ENCODE measurements at places on chromosomes 16 and 17.

GRCh38 chr16:67183627-67184452 lies at the start of gene MATCAP1:
Gene MATCAP1, minus strand, starts transcription at chr16:67183963. Its CDS starts 3,353 bp downstream, at chr16:67180610.
- peak; percentile 98 for DNase-seq

DNA sequence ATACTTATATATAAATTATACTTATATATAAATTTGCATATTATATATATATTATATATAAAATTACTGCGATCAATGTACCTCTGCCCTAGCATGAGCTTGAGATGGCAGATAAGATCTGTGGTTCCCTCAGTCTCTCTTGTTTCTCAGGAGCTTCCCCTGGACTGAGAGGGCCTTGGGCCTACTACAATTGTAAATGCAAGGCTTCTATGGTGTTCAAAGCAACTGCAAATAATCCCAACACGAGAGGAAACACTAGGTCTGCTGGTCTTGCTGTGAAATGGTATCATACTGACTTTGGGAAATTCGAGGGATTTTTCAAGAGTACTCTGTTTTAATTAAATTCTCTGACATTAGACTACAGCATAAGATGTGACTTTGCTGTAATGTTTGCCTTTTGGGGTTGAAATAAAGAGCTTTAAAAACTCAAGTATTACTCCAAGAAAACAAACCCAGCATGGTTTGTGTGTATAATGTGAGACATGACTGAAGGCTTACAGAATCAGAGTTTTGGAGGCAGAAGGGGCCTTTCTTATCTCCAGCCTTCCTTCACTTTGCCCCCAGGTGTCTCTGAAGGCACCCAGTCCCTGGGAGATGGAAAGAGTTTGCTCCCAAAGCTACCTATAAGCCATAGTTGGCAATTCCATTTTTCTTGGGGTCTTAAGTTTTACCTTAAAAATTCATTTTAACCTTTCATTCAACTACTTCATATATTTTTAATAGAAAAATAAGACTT lies 24.2 kb downstream of the ACSM1 start:
- DNase-seq, result no peak

- peak; percentile 13 for DNase-seq
Observed at GRCh38 chr16:68756239-68756915, 19.3 kb downstream of the CDH1 start.

DNA sequence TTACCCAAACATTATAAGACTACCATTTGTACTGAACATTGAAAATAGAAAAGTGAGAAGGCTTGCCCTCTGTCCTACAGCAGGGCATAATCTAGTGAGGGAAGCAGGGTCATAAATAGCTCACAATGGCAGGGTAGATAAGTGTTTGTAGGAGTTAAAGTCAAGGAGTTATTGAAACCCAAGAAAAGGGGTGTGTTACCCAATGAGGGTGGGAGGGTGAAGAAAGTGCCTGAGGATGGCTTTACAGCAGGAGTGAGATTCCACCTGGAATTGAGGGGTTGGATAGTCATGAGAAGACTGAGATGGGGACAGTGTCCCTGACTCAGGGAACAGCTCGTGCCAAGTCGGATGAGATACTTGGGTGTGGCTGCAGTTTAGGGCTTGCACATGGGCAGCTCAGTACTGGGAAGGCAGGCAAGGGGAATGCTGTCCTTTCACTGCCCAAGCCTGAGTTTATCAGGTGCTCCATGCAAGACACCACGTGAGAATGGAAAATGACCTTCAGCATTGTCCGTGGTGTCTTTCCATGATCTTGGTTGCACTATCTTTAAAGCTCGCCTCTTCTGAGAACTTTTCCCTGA lies 393.2 kb upstream of the MAF start:
- no peak for DNase-seq

GRCh38 chr16:88464447-88465318 lies 11.6 kb downstream of the ZFPM1 start:
- no peak for DNase-seq
